Mesenteric fat pad (tissue), 1 donor: ENCODE measurements at places on chromosomes 2 and 18.

- no peak for DNase-seq
These were observed 185.8 kb downstream of the ANKRD44 start for GRCh38 chr2:197124639-197125390.

- DNase-seq: no peak
These were observed 49.4 kb downstream of the CAVIN2 start for GRCh38 chr2:191797500-191797899.

DNA sequence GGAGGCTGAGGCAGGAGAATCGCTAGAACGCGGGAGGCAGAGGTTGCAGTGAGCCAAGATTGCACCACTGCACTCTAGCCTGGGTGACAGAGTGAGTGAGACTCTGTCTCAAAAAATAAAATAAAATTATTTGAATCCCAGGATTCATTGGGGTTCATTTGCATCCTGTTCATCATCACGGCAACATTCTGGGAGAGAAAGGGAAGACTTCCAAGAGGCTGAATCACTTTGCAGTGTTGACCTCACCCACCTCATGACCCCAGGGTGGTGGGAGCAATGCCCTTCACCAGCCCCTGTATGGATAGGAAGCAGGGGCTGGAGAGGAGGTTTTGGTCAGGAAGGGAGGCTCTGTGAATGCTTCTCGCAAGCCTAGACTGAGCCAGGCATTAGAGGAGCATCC, 195.6 kb downstream of the CTIF start:
- no peak for DNase-seq

GRCh38 chr2:20972792-20973565, 70.9 kb downstream of the APOB start:
- no peak for DNase-seq

DNA sequence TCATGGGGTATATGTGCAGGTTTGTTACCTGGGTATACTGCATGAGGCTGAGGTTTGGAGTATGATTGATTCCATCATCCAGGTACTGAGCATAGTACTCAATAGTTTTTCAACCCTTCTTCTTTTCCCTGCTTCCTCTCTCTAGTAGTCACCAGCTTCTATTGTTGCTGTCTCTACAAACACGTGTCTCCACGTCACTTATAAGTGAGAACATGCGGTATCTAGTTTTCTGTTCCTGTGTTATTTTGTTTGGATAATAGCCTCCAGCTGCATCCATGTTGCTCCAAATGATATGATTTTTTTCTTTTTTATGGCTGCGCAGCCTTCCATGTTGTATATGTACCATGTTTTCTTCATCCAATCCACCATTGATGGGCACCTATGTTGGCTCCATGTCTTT, 214.8 kb upstream of the TFPI start:
- DNase-seq: no peak

DNA sequence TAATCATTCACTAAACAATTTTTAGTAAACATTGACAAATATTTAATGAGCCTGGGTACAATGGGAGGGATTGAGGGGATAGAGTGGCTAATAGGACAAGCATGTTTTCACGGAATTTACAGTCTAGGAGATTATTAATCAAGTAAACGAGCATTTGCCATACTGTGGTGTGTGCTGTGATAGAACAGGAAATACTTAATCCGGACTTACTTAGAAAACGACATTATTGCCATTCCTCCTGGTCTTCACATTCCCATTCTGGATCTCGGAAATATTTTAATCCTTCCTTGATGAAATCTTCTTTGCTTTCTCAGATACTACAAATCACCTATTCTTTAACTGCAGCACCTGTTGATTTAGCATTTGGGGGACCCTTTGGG, 905 bp downstream of the TTLL4 start:
- no peak for DNase-seq

- DNase-seq: no peak
These were observed 56.5 kb downstream of the TET3 start for GRCh38 chr2:74041182-74041581.

GRCh38 chr2:106953779-106954178, 67.8 kb upstream of the ST6GAL2 start:
- no peak for DNase-seq

- DNase-seq: no peak
These were observed 191.5 kb upstream of the SMAD7 start for GRCh38 chr18:49142216-49142615.

GRCh38 chr2:144703852-144704708, 184.2 kb upstream of the ZEB2 start:
- DNase-seq: no peak

GRCh38 chr2:226073496-226074160, 674.1 kb downstream of the NYAP2 start:
- DNase-seq: no peak

DNA sequence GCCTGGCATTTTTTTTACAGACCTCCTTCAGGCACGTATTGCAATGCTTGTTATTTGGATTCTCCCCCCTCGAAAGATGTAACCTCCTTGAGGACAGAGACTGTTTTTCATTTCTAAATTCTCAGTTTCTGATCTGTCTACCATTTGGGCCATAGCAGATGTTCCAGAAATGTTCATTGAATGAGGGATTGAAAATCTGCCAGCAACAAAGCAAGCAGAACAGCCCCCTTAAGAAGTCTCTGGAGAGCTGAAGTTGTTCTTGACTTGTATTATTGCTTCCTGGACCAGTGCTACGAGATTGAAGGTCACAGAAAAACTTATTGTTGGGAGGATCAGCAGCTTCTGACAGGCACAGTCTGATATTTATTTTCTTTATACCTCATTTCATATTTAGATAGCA, 355.5 kb downstream of the EPHA4 start:
- no peak for DNase-seq

- DNase-seq: no peak
These were observed 4.0 kb downstream of the CHRNG start for GRCh38 chr2:232543491-232543890.

DNA sequence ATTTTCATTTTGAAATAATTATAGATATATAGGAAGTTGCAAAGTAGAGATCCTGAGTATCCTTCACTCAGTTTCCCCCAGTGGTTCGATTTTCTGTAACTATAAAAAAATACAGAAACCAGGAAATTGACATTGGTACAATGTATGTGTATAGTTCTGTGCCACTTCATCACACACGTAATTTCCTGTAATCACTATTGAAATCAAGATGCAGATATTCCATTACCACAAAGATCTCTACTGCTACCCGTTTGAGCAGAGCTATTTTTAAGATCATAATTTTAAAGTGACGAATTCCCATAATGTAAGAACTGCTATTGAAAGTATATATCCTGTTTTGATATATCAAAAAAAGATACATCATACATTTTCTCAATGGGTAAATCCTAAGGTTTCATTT, 142.3 kb downstream of the BABAM2 start:
- DNase-seq: no peak

DNA sequence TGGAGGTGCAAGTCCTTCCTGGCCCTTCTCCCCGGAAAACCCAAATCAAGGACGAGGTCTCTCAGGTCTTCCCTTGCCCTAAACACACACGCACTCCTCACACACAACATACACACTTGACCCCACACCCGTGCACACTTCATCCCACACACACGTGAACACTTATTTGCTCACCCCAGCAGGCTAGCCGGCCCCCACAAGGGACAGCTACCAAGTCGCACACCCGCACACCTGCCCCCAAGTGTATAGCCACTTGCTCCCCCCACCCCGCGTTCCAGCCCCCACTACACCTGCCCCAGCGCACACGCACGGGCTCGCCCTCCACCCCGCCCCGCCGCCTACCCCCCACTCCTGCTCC, 359 bp downstream of the TGFBRAP1 start:
- no peak for DNase-seq

DNA sequence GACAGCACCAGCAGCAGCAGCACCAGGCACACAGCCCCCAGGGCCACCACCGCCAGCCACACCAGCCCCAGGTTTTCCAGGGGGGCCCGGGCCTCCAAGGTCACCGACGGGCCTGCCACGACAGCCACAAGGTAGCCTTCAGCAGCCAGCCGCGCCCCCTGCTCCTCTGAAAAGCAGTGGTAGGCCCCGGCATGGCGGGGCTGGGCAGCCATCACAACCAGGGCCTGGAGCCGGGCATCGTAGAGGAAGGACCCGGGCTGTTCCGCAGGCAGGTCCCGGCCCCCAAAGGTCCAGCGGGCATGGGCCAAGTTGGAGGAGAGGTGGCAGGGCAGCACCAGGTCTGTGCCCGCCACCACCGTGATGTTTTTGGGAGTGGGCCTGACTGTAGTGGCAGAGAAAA, 3.3 kb upstream of the ANKRD39 start:
- no peak for DNase-seq

DNA sequence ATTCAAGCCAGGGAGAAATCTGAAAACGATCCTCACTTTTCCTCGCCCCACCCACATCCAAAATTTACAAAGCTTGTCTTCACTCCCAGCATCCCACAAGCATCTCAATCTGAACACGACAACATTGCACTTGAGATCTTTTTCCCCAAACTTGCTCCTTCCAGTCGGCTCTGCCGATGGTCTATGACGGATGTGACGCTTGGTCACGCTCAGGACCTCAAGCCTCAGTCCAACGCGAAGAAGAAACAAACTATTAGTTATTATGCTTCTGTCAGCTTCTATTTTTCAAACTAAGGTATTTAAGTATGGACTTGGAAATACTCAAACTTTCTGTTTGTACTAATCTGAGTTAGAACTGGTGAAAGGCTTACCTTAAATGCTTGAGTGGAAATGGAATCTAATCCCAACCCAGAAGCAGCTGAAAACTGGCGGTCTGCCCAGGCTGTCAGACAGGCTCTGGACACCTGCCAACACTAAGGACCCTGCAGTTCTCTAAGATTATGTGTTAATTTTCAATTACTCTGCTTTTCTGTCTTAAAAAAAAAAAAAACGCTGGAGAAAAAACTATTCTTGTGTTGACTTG, 132.1 kb upstream of the DNMT3A start:
- no peak for DNase-seq

- no peak for DNase-seq
These were observed 2.3 kb downstream of the PIKFYVE start for GRCh38 chr2:208268156-208268952.

DNA sequence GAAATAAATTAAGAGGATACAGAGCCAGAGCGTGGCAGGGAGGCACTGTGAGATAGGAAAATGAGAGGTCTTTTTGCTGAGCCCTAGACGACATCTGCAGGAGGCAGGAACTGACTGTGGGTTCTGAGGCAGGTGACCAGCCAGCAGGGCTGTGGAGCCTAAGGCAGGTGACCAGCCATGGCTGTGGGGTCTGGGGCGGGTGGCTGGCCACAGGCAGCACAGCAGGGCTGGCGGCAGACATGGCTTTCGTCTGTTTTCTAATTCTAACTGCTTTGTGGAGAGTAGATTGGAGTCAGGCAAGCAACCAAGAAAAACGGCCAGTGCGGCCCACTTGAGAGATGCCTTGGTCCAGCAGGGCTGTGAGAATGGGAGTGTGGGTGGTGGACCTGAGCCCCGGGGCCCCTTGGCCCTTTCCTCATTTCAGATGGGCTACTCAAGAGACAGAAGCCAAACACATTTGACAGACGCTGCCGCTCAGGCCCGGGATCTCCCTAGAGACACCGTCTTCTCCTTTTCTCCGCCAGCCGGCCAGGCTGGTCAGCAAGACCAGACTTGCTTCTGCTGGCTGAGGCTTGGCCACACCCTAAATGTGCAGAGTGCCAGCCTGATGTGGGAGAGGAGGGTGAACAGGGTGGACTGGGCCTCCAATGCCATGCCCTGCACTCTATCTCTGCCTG, 19.7 kb upstream of the GNAL start:
- peak; percentile 89 for DNase-seq

DNA sequence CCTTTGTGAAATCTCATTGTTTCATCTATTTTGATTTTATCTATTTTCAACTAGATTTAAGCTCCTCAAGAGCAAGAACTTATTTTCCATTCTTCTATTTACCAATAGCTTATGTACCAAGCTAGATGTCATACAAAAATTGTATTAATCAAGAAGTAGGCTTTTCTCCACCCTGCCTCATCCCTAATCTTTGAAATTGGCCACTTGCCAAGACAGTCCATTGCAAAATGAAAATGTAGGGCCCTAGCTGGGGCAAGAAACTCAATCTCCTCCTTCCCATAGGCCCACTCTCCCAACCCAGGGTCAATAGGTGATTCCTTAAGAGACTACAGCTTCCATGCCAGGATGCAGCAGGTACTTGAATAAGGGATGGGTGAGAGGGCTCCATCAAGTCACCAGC, 39.3 kb upstream of the STPG4 start:
- no peak for DNase-seq

DNA sequence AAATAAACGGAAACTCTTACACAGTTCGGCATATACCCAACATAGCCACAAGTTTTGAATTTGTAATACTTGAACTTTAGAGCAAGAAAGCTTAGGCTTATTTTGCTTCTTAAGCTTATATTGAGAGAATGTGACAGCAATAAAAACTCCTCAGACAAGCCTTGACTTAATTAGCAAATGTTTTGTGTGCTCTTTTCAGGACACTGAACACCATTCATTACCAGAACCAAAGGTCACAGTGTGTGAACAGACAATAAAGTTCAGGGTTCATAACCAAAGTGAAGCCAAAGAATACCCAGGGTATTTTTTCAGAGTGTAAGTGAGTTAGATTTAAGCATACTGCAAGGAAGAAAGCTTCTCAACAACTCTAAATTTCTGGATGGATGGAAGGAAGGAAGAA, 605.8 kb downstream of the METTL4 start:
- no peak for DNase-seq

DNA sequence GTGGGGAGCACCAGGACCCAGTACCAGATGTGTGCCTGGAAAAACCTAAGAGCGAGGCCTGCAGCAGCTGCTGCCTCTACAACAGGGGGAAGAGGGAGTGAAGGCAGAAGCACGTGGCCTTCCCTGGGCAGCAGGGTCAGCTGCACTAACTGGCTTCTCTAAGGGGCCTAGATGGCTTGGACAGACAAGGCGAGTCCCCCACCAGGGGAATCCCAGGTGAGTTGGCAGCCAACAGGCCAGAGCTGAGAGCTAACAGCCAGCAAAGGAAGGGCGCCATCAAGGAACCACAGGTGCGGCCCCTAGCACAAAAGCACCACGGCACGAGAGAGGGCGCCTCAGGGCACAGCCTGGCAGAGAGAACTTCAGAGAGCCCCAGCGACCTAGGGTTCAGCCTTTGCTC, 19.8 kb upstream of the MAL start:
- no peak for DNase-seq

- DNase-seq: no peak
These were observed 2.8 kb downstream of the CNDP2 start for GRCh38 chr18:74498712-74499627.

DNA sequence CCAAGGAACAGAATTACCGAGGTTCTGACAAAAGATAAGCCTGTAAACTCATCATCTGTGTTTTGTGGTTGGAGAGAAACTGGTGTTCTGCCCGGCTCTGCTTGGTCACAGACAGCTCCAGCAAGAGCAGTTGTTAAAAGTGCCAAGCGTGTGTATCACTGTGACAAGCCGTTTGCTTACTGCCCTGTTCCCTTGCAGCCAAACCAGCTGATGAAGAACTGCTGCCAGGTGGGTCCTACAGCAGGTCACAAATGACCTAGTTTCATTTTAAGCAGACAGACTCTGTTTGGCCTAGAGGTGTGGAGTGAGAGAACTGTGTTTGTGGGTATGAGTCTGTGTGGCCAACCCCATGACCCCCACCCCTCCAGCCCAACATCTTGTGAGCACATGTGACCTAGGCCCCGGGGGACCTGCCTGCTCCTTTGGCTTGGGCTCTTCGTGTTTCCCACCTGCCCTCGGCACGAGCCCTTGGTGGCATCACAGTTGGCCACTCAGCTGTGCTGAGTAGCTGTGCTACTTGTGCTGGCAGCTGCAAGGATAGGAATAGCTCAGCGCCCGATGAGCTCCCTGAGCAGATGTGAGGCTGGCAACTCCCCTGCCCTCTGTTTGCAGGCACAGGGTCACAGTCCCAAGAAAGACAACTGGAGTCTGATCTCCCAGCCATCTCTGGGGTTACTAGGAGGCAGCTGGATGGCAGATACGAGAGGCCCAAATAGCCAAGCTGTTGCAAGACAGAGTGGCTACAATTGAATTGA, 9.7 kb downstream of the OXER1 start:
- DNase-seq: no peak
